ENCODE measurements at places on chromosomes 1 and 21. TPM values are rescaled to one million over a fixed set of nuclear protein-coding genes. Genes with fewer than 3 reads are reported as not detected.

DNA sequence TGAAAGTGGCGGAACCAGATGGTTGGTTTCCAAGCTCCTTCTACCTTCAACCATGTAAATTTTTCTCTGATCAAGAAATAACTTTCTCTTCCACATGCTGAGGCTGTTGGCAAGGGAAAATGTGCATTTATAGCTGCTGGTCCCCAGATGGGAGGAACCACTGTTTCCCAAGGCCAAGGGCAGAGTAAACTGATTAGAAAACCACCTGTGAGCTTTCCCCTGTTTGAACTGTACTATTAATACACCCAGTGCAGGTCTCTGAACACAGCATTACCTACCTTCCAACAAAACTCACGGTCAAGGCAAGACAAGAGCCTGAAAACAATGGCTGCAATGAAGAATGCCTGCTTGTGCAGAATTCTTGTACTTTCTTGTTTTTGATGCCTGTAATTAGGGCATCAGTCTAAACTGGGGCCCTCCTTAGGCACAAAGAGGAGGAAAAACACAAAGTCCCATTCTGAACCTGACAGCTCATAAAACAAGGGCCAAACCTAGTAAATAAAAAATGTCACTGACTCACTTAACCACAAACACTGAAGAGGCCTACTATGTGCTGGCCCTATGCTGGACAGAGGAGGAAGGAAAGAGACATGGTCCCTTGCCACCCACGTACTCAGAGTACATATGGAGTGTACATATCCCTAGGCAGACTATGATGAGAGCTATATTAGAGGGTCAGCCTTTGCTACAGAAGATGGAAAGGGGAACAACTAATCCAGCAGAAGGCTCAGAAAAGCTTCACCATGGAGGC, 2.6 kb downstream of the MKNK1 start:
- DNase-seq, result no peak

DNA sequence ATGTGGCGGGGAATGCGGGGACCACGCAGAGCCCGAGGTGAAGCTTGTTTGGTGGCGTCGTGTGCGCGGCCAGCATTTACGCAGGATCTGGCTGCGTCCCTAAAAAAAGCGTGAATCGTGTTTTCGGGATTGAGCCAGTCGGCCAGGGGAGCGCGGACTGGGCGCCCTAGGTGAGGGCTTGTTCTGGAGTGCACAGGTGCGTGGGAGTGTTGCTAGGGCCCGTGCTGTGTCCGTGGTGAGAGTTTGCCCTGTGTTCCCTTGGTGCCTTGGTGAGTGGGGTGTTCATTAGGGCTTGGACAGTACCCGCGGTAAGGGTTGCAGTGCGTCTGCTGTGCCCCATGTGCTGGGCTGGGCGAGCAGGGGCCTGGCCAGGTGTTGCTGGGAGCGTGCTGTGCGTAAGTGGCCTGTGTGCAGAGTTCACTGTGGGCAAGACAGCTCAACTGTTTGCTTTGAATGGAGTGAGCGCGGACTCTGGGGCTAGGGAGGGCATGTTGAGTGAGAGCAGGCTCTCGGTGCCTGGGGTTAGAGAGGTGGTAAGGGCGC, 673 bp downstream of the CD46 start:
- DNase-seq, result peak; percentile 26

DNA sequence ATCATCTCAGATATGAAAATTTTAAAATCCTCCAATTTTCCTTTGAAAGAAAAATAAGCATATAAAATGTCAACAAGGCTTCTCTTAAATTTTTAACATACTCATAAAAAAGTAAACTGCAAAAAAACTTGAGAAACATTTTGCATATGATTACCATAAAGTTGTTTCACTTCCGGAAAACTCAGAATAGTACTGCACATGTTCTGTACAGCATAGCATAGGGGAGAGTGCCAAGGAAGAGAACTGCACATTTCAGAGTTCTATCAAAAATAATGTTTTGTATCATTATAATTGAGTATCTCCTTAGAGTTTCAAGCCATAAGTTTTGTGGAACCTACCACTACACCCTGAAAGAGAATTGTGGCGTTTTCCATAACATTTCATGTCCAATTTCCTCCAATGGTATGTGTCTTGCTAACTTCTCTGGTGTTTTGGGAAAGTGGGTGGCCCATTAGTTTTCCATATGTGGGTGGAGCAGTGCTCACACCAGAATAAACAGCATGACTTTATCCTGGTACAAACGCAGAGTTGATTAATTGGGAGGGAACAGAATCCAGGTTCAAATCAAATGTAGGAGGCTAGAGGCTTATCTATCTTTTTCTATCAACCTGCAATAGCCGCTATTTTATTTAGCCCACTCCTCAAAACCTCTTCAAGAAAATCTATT, 430.9 kb downstream of the LMO4 start:
- DNase-seq, result no peak

DNA sequence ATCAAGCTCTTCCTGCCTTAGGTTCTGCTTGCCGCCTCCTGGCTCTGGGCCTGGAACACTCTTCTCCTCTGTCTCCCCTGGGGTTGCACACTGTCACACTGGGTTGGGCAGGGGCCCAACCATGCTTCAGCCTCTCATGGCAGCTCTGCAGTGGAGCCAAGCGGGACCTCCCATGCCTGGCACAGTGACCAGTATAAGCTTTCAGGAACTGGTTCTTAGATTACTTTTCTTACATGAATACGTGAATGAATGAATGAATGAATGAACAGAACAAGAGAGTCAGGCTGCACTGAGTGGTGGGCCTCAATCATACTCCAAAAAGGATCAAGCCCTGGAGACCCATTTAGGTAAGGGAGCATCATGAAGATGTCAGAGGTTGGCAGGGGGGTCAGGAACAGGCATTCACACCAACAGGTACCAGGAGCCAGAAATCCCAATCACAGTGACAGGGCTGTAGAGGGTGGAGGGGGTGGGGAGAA, 30.8 kb upstream of the TMEM125 start:
- DNase-seq, result peak; percentile 81

GRCh38 chr1:32742199-32742947, 39.8 kb upstream of the SYNC start:
- DNase-seq, result peak; percentile 37

GRCh38 chr1:225940385-225941151, 452 bp downstream of the LEFTY2 start:
- peak; percentile 43 for DNase-seq

GRCh38 chr1:226558036-226558650, 9.6 kb downstream of the STUM start:
- no peak for DNase-seq

GRCh38 chr1:90753556-90753955, 36.5 kb upstream of the BARHL2 start:
- DNase-seq, result no peak

DNA sequence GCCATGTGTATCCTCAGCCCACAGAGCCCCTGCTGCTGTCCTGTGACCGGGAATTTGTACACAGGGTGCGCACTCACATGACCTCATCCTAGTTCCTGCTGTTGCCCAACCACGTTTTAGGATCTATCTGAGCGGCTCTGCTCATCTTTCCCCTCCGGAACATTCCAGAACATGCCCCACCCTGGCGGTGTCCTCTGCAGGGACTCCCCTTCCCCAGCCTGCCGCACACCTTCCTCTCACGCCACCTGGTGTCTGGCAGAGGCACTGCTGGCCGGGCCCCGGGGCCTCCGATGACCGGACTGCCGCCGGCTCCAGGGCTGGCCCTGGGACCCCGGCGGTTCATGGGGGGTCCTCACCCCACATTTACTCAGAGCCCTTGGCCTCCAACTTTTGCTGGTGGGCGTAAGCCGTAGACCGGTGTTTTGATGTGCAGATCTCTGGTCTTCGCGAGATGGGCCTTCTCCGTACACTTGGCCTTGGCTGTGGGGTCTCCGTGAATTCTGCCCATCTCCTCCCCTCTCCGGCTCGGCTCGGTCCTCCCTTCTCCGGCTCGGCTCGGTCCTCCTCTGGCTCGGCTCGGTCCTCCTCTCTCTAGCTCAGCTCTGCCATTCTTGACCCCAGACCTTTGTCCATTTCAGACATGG, 29.5 kb downstream of the ARHGEF16 start:
- DNase-seq, result no peak

DNA sequence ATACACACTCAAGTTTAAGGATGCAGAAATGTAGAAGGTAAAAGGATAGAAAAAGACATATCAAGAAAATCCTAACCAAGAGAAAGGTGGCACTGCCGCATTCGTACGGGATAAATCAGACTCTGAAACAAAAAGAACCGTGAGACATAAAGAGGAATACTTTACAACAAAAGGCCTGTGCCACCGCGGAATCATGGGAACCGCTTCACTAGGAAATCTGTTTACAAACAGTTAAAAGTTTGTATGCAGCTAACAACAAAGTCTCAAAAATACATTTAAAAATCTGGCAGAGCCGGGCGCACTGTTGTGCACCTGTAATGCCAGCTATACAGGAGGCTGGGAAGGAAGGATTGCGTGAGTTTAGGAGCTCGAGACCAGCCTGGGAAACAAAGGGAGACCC, 8.1 kb downstream of the WRAP73 start:
- DNase-seq, result no peak

Gene FOXD2
- 0.04 TPM for polyA plus RNA-seq

Gene GCSAML
- polyA plus RNA-seq, result 0.04 TPM

Gene ZNF648
- not detected for polyA plus RNA-seq

Gene PPIAL4G
- not detected for polyA plus RNA-seq

Gene GFI1
- 0.04 TPM for polyA plus RNA-seq

Gene AK2
- polyA plus RNA-seq, result 292 TPM

Gene EPHA10
- 0.11 TPM for polyA plus RNA-seq

Gene CNIH3
- polyA plus RNA-seq, result 0.34 TPM

Gene LSM10
- polyA plus RNA-seq, result 72.7 TPM

Gene PLA2G5
- 102 TPM for polyA plus RNA-seq

Gene ACOT7
- polyA plus RNA-seq, result 6.2 TPM

Gene EXTL1
- polyA plus RNA-seq, result 5.7 TPM
